ENCODE measurements at places on chromosomes 16 and 17.
A peak's percentile ranks its signal among the peaks of the same experiment; 100 is the strongest.

DNA sequence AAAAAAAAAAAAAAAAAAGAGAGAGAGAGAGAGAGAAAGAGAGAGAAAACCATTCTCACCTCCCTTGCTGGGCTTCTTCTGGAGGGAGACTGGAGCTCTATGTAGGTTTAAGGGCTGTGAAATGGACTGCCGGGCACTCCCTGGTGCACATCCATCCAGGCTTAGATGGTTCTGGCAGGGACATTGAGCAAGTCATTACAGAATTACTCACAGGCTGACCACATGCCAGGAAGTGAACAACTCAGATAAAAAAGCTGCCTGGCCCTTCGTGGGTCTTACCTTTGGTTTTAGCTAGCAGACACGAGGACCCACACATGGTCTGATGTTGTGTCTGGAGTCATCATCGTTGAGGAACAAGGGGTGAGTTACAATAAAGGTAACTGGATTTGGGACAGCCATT is 847.4 kb upstream of the EEF2KMT start:
- no peak for DNase-seq

DNA sequence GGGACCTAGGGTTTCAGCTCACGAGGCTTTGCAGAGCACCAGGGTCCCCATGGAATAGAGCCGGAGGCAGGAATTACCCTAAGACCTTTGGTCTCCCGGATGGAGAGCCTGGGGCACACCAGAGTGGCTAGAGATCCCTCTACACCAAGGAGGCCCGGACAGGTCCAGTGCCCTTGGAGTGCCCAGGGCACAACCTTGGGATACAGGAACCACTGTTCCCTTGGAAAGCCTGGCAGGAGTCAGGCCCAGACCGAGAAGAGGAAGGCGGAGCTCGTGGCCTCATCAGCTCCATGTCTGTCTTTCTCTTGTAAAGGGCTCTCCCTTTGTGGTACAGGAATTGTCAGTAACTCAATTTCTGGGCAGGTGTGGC is 3.8 kb upstream of the DBNDD1 start:
- DNase-seq: no peak

DNA sequence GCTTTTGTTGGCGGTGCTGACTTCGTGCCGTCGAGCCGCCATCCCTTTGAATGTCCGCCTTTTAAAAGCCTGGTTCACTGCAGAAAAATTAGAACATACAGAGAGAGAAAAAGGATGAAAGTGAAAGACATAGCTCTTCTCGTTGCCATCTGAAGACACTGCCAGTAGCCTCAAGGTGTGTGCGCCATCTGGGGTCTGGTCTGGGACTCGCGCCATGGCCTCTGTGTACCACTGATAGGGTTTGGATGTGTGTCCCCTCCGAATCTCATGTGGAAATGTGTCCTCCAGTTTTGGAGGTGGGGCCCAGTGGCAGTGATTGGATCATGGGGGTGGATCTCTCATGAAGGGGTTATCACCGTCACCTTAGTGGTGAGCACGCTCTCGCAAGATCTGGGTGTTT is 15.5 kb downstream of the GSE1 start:
- no peak for DNase-seq

DNA sequence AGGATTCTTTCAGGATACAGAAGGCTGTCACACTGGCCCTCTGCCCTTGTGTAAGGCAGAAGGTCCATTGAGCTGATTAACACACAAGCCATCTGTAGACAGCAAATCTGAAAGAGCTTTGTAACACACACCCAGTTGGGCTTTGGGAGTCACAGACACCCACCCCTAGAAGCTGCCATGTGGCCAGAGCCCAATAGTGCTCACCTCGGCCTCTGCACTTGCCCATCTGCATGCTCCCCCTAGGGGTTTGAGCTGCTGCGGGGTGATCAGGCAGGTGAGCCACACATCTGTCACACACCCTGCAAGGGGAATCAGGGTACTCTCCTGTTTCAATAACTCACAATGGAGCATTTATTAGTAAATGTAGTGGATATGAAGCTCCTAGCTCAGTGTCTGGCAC is 138.3 kb downstream of the CHD9NB start:
- DNase-seq: no peak

DNA sequence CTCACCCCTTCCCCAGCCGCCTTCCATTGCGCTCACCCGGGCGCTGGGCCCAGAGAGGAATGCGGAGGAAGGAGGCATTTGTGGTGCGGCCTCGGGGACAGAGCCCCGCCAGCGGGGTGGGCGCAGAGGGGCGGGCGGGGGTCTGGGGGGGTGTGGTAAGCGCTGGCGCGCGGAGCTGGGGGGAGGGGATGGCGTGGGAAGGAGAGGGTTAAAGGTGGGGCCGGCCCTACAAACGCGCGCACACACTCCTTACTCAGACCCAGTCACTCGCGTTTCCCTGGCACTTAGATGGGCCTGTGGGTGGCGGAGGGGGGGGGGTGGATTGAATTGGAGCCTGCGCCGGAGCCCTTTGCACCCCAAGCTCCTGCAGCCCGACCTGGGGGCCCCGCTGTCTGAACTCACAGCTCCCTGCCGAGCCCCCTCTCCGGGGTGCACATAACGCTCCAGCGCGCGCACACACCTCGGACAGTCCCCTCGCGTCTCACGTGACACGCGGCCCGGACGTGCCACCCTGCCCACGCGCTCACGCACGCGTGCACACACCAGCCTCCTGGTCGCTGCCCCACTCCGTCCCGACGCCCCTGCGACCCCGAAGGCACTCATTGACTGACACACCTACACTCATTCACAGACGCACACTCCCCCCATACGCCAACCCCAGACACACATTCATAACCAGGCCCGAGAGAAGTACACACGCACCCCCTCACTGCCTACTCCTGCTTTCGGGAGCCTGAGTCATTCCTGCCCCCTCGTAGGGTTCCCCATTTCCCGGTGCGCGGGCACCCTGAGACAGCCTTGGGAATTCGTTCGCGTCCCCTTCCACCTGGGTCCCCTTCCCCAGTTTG is 844 bp downstream of the TBKBP1 start:
- DNase-seq: peak; percentile 59

DNA sequence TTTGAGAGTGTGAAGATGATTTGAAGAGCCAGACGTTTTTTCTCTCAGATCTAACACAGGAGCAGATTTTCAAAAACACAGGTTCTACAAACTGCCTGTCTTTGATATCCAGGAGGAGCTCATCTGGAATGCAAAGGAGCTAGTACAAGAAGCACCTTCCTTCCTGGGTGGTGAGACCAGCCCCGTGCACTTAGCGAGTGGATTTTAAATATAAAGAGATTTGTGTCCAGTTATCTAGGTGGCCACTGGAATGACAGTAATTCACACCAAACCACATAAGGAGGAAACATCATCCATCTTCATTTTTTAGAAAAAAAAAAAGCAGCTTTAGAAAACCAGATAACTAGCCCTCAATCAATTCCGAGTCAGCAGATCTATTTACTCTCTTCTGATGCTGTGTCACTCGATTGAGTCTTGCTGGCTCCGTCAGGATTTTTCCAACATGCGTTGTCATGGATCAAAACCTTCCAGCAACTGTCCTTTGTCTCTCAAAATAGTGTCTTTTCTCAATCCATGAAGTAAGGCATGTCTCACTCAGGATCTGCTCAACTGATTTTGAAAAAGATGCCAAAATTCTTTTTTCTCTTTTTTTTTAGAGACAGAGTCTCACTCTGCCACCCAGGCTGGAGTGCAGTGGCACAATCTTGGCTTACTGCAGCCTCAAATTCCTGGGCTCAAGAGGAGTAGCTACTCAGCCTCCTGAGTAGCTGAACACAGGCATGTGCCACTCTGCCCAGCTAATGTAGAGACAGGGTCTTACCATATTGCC is 451.2 kb upstream of the PSMD7 start:
- DNase-seq: no peak

GRCh38 chr16:81654346-81654745 is 124.7 kb upstream of the PLCG2 start:
- DNase-seq: no peak

DNA sequence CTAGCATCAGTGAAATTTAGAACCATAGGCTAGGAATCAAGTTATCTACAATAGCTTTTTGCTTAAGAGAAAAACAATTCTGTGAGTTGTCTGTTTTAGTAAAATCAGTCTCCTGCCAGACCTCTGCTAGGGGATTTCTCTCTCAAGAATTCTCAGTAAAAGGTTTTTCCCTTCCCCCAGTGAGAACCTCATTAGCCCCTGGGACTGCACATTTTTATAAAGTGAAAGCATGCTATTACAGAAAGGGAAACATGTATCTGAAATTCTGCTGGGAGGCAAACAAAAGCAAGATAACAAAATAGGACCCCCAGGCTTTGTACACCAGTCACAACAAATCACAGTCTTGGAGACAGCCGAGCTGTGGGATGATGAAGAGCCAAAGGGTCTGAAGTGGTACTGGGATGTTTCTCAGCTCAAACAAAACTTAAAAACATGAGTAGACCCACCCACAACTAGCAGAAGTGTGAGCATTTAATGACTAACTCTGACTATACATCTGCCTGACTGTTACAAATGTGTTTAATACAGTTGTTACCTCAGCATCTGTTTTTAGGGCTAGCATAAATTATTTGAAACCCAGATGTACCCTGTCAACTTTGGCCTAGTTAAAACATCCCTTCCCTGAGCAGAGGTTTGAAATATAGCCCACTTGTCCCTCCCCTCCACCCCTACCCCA is 20.0 kb upstream of the GLG1 start:
- no peak for DNase-seq

DNA sequence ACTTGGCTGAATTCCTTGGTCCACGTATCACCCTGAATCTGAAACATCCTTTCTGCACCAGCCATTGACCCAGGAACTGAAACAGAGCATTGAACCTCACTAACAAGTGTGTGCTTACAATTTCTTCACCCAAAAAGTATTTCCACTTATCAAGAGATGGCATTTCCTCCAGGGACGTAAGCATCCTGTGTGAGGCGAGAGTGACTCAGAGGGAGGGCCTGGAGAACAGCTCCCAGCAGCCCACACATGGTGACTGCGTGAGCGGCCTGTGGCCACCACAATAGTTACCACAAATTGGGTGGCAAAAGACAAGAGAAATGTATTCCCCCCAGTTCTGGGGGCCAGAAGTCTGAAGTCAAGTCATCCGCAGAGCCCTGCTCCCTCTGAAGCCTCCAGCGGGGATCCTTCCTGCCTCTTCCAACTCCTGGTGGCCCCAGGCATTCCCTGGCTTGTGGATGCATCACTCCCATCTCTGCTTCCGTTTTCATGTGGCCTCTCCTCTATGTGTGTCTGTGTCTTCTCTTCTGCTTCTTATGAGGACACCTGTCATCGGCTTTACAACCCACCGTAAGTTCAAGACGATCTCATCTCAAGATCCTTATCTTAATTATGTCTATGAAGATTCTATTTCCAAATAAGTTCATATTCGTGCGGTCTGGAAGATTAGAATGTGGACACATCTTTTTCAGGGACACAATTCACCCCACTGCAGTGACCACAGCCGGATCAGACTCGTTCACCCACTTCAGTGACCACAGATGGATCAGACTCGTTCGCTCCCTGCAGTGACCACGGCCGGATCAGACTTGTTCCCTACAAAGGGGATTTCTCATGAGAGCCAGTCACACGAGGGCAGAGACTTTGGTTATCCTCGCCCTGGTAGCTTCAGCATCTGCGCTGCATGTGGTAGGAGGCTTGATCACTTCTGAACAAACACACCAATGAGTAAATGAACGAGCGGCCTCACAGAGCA is 122.6 kb upstream of the FOXF1 start:
- DNase-seq: peak; percentile 14

GRCh38 chr17:1560858-1561355 is 1.7 kb downstream of the PITPNA start:
- no peak for DNase-seq

DNA sequence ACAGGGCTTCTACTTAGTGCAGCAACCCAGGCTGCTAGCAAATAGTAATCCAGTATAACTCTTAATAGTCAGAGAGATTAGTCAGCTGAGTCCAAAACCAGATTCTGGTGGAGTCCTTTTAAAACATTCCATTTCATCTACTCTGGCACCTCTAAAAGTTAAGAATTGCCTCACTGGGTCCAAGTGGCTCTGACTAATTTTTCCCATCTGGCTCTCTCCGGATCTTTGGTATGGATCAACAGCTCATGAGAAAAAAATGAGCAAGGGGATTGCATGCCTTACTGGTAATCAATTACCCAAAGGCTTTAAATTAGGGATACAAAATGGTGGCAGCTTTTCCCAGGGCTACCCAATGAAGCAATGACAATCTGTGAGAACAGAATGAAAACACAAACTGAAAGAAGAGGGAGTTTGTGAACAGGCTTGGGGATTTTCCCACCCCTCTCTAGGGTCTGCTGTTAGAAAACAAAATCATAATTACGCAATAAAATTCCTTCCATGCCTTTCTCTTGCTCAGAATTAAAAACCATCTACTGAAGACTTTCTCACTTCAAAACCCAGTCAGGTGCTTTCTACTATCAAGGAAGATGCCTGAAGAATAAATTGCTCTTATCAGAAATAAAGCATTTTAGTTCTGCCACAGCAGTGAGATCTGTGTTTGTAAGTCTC is 84.6 kb upstream of the PMFBP1 start:
- DNase-seq: no peak

DNA sequence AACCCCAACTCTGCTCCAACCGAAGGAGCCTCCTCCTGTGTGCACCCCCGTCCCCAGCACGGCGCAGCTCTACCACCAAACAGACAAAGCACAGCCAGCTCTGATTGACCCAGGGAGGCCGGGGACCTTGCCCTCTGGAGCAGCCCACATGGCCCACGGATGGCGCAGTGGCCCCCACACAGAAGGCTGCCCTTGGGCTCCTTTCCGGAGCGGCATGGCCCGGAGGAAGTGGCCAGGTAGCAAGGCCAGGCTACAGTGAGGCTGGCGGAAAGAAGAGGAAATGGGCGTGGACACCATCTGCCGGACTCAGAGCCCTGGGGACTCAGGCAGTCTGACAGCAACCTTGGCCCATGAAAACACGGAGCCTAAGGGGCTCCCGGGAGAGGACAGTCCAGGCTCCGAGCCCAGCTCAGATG is 19.9 kb upstream of the ZC3H18 start:
- no peak for DNase-seq

DNA sequence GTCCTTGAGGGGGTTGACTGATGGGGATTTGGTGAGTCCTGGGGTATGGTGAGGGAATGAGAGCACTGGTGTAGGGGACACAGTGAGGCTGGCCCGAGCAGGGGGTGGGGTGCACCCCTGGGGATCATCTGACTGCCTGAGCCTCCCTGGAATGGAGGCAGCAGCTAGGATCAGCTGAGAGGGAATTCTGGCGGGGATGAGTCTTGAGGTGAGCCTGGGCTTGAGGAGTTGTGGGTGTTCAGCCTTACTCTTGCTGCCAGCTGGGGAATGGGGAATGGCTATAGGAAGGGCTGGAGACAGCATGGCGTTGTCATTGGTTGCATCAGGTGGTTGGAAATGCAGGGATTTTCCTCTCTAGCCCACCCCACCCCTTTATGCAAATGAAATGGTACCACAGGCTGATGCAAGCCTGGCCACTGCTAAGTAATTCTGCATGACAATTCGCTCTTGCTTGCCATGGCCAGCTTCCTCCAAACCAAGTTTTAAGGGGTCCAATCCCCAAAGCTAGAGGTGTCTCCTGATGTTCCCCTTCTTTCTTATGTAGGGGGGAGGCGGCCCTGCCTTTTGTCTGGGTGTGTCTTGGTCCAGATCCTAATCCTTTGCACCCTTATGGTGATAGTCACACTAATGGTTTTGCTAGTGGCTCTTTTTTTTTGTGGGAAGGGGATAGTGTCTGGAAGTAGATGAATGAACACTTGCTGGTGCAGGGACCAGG is 7.5 kb downstream of the NFE2L1 start:
- peak; percentile 69 for DNase-seq

- DNase-seq: no peak
These were observed 314.9 kb downstream of the PMP22 start for GRCh38 chr17:14950216-14950615.

All from activated naive CD8-positive, alpha-beta T cell treated with anti-CD3 and anti-CD28 coated beads for 36 hours (primary cell).